Stimulated activated CD4-positive, alpha-beta T cell treated with anti-CD3 and anti-CD28 coated beads, Interleukin-12 subunit alpha, Interleukin-12 subunit beta, amount 100 ng/mL, for 48 hours (primary cell): ENCODE measurements at places on chromosomes 13 and 19.
A peak's percentile ranks its signal among the peaks of the same experiment; 100 is the strongest.

DNA sequence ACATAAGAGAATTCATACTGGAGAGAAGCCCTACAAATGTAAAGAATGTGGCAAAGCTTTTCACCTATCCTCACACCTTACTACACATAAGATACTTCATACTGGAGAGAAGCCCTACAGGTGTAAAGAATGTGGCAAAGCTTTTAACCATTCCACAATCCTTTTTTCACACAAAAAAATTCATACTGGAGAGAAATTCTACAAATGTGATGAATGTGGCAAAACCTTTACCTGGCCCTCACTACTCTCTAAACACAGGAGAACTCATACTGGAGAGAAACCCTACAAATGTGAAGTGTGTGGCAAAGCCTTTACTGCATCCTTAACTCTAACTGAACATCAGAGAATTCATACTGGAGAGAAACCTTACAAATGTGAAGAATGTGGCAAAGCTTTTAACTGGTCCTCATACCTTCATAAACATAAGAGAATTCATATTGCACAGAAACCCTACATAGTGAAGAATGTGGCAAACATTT, 14.0 kb upstream of the ZNF506 start:
- no peak for DNase-seq

DNA sequence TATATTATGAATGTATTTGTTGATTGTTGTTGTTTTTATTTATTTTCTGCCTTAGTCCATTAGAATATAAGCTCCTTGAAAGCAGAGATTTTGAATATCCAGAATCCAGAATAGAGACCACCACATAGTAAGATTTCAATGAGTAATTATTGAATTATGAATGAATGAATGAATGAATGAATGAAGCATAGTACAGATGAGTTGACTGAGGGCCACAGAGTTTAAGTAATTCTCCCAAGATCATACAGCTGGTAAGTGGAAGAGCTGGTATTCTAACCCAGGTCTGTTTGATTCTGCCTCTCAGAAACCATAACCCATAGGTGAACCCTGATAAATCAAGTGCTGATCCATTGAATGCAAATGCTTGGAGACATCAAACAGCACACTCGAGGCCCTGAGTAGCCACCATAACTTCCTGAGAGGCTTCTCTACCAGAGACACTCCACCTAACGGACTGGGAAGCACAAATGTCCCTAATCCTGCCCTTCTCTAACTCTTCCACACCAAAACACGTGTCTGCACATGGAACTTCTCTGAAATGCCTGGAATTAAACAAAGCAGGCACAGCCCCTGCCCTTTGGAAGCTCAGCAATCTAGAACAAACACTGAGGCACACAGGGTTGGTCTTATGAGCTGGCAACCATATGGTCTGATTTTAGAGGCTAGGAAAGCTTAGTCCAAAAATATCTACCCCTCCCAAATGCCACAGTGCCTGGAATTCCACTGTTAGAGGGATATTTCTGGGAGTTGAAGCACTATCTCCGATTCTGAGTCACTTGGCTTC, 190.1 kb downstream of the FOXO1 start:
- DNase-seq: no peak

- no peak for DNase-seq
Measured at GRCh38 chr19:45528744-45529419, 21.6 kb downstream of the VASP start.

DNA sequence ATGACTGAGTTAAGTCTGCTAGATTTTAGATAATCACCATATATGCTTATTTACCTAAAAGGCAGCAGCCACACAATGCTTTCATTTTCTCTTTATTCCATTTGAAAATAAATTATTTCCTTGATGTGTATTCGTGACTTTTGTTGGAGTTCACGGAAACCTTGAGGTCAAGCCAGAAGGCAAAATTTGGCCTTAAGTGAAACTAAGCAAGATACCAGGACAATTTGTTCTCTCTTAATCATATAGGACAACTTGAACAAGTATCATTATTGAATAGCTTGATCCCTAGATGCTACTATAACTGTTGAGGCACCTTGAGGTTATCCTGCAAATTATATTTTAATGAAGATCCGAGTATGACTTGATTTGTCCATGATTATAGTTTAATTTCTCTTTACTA, 429.2 kb upstream of the DACH1 start:
- no peak for DNase-seq

DNA sequence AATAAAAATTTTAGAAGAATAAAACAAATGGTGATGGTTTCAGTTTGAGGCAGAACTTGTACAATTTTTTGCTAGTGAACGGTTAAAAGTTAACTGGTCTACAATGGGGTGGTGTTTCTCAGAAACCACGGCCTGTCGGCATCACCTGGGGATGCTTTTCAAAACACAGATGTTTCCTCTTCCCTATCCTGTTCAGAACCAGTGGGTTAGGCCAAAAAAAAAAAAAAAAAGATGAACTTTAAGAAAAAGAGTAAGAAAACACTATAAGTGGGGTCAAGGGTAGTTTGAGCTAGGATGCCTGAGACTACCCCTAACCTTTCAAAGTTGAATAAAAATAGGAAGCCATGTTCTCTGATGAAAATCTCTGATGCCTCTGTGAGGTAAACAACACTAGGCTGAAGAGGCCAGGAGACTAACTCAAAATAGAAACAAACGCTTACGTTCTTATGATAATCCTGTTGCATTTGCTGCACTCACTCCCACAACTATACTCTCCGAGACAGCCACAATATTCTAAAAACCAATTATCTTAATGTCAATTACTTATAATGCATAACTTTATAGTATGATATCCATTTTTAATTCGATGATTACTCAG, 3.3 kb downstream of the MTIF3 start:
- no peak for DNase-seq

DNA sequence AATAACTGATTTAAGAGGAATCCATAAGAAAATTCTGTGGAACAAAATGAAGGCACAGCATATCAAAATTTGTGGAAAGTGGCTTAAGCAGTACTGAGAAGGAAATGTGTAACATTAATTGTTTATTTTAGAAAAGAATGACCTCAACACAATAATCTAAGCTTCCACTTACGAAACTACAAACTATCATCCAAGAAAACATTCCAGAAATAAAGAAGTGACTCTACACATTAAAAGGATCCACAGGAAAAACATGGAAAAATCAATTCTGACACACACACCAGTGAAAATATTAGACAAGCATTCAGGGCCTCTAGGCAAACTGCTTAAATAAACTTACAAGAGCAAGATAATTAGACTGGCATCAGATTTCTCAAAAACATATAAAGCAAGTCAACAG, 14.0 kb downstream of the EXOSC8 start:
- no peak for DNase-seq

GRCh38 chr13:42808341-42808940, 27.1 kb downstream of the FAM216B start:
- DNase-seq: no peak

GRCh38 chr19:38265213-38265861, 964 bp downstream of the SPINT2 start:
- DNase-seq: no peak

- peak; percentile 76 for DNase-seq
Measured at GRCh38 chr19:53192771-53193534, at the start of gene ZNF665. TSS of gene ZNF665 (minus strand) at chr19:53193358. CDS start at chr19:53182898, 10,460 bp downstream.

- no peak for DNase-seq
Measured at GRCh38 chr13:96248103-96248502, 158.2 kb downstream of the HS6ST3 start.

GRCh38 chr13:28145049-28145448, 6.7 kb downstream of the PAN3 start:
- no peak for DNase-seq

- no peak for DNase-seq
Measured at GRCh38 chr13:31154939-31155338, 6.8 kb downstream of the HSPH1 start.

- DNase-seq: no peak
Measured at GRCh38 chr13:79668201-79668752, 187.3 kb downstream of the NDFIP2 start.

DNA sequence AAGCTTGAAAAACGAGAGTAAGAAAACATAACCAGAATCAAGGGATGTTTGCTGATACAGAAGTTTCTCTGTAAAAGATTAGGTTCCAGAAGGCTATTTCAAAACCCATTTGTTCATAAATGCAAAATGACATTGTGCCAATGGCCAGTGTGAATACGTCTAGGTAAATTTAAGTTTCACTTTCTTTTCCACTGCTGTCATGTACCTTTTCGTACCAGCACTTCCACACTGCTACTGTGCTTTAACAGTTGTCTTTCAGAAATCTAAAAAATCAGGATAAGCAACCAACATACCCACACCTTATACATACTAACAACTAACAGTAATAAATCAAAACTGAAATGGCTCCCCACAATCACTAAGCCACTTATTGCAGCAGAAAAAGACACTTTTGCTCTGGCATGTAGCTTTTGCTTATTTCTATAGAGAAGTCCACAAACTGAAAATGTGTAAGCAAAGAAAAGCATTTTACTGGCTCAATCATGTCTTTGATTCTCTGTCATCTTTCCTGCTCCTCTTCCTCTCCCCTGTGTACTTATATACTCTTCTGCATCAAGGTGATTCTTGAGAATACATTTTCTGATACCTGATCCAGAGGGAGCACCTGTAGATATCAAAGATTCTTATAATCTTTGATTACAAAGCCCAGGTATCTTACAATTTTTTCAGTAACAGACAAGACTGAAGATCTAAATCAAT, 34.3 kb downstream of the ELF1 start:
- no peak for DNase-seq

- DNase-seq: no peak
Measured at GRCh38 chr13:72112216-72112615, 245.2 kb upstream of the DACH1 start.

- no peak for DNase-seq
Measured at GRCh38 chr13:37023871-37024270, 23.3 kb downstream of the EXOSC8 start.

DNA sequence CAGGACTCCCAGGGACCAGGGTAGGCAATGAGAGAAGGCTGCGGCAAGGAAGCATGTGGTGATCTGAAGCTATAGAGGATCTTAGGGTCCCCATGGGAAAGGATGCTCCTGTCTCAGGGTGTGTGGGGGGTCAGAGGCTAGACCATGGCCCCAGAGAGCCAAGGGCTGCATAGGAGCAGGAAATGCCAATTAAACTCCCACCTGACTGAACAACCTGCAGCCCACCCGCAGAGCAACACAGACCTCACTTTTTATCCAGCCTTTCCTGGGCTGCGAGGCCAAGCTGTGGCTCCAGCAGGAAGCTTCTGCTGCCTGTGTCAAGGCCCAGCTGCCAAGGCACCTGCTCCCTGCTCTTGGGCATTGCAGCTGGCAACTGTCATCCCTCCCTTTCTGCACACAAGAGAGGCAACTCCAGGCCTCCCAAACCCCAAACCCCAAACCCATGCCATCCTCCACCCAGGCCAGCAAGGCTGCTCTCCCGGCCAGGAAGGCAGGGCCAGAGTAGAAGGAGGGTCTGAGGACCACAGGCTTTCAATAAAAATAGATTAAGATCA, 290.1 kb downstream of the FOXO1 start:
- no peak for DNase-seq

GRCh38 chr19:5983367-5983955, 5.5 kb upstream of the RANBP3 start:
- no peak for DNase-seq

GRCh38 chr19:2579678-2580280, 103.9 kb downstream of the GADD45B start:
- DNase-seq: no peak

- no peak for DNase-seq
Measured at GRCh38 chr13:104006625-104007075, 940.4 kb upstream of the SLC10A2 start.

DNA sequence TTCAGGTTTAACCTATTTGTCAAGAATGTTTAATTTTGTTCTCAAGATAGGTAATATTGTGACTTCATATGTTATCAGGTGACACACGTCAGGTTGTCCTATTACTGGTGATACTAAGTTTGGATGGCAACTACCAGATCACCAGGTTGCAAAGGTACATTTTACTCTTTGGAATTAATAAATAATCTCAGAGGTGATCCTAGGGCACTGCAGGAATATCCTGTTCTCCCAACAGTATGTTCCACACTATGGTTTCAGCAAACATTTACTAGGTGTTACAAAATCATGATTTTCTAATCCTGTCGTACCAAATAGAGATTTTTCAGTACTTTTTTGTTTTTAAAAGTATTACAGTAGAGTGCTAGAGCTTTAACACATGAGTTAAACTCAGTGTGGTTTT, 29.3 kb upstream of the MYCBP2 start:
- DNase-seq: no peak

DNA sequence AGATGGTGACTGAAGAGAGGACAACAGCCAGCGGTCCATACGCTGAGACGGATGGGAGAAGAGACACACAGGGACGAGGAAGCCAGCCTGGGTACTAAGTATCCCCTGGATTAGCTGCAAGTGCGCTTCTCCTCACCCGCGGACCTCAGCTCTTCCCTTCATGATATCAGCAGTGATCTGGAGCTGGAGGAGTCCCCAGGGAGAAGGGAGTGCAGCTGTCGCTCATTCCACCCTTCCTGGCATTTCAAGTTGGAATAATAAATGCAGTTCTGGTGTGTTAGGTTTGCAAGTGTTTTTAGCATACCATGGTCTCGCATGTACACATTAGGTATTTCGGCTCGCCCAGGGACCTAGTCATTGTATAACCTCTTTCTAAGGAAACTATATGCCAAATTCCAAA, 88.5 kb upstream of the C1QTNF9B start:
- no peak for DNase-seq

- no peak for DNase-seq
Measured at GRCh38 chr13:106425661-106426060, 109.8 kb downstream of the EFNB2 start.

- DNase-seq: no peak
Measured at GRCh38 chr19:19594381-19594780, 24.1 kb downstream of the PBX4 start.

GRCh38 chr13:55816976-55817601, 1323.6 kb upstream of the PRR20A start:
- DNase-seq: no peak

DNA sequence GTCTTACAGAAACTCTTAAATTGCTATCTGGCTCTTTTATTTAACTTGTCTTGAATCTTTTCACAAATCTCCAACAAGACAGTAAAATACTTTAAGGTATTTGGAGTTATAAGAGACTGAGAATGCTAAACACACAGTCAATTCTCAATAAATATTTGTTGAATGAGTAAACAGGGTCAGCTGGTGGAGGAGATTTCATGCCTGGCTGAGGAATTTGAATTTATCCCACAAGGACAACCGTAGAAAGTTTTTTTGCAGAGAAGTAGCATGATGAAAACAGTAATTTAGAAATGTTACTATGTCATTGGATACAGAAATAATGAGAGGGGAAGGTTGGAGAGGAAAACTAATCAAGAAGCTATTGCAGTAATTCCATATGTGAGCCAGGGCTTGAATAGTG, 1223.7 kb downstream of the PCDH17 start:
- no peak for DNase-seq
